ENCODE measurements at places on chromosomes 12 and 14.
A peak's percentile ranks its signal among the peaks of the same experiment; 100 is the strongest.

GRCh38 chr14:73188501-73188911 is 48.8 kb upstream of the PAPLN start:
- DNase-seq, result no peak

- DNase-seq, result no peak
These were observed 469 bp upstream of the LRFN5 start for GRCh38 chr14:41606282-41606531.

GRCh38 chr12:120489018-120489417 is 6.9 kb upstream of the DYNLL1 start:
- DNase-seq, result no peak

DNA sequence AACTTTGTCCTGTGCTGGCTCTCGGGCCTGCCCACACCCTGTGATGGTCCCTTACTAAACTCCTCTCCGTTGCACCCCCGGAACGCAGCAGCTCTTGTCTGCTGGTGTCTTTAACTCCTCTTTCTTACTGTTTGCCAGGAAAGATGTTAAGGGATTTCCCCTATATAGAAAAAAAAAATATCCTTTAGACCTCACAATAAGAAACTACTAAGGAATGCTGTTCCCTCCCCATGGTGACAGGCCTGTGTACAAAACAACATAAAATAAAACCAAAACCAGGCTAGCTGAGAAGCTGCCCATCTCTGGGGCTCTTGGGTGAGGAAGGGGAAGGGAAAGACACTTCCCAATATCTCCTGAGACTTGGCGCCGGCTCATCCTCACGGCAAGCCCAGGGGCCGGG is 95.4 kb downstream of the CHGA start:
- no peak for DNase-seq

DNA sequence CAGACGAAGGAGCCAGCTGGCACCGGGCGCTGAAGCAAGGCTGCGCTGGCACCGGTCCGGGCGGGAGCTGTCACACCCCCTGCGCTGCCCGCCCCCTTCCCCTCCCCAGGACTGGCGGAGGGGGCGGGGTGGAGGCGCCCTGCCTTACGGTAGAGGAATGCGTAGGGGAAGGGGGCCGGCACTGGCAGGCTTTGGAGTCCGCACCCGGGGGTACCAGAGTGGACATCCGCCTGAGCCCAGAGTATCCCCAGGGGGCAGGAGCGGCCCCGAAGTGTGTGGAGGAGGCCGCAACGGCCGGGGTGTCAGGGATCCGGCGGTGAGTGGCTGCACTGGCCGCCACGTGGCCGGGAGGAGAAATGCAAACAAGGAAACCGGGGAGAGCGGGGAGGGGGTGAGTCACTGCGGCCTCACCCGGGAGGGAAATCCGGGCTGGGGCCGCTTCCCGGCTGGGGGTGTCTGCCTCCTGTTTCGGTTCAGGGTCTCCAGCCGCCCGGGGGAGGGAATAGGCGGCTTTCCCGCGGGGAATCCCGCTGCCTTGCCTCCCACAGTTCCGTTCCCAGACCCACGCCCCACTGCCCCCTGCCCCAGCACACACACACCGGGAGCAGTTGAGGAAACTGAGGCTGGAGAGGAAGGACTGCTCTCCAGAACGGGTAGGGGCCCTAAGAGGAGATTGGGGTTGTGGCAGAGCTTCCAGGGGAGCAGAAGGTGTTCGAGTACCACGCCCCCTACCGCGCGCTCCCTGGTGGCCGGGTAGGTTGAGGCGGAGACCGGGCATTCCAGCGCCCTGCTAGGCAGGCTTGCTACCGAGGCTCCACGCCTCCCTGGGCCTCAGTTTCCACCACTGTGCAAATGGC is at the start of gene RAPGEF3:
RAPGEF3 (minus strand) TSS at position 47 of the 857 bp plus-strand sequence. CDS start 324 bp downstream, outside the sequence.
- no peak for DNase-seq

DNA sequence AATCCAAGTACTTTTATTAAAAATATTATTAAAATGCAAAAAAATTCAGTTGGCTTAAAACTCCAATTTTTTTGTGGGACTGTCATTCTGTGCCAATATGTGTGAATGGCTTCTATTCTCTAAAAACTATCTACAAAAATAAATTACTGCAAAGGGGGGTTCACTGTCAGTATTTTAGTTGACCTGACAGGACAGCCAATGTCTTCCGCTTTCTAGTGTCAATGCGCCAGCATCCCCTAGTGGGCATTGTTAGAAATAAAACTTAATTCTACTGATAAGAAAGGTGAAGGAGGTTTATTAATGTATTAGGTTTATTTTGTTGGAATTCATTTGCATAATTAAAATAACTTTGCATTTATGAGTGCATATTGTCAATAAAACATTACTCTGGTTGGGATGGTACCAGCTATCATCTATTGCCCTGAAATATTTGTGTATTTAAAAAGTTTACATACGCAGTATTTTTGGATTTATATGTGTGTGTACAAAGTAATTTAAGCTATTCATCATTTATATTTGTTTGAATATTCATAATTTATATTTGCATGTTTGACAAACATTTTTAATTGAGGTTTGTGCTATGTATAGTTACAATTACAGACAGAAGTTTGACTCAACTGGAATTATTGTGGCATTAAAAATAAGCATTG is 527.2 kb downstream of the FLRT2 start:
- DNase-seq, result peak; percentile 1

All from activated naive CD4-positive, alpha-beta T cell (primary cell).